ENCODE measurements at places on chromosomes 1 and 21.

DNA sequence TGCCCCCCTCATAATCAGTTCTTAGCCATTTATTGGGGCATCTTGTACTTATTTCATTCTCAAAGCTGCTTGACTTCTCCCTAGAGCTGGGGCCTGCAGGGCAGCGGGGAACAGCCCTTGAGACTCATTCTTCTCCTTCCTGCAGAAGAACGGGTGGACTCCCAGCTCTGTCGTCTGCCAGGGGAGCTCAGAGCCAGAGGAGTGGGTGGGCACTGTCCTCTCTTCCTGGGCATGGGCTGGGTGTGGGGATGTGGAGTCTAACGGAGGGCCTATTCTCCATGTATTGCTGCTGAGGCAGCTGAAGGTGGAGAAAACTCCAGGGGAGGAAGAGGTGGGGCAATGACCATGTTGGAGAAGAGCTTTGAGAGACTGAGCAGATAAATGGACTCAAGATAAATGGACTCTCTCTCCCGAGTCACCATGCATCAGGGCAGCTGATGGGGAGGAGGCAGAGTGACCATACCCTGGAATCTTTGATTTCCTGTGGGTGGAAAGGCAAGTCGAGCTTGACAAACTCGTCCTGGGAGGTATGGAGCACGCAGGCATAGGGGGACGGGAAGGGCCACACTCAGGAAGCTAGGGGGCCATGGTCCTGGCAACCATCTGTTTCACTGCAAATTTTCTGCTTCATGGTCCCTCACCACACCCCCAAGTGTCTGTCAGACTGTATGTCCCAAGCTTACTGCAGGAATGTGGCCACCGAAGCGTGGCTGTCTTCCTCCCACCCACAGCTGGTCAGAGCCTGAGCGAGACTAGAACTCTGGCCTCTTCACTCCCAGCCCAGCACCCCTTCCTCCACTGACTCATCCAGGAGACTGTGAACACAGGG lies 56.9 kb upstream of the ATP2B4 start:
- DNase-seq, result no peak

- no peak for DNase-seq
Measured at GRCh38 chr1:216830424-216831210, 107.4 kb upstream of the ESRRG start.

GRCh38 chr1:119159966-119160365 lies 19.5 kb upstream of the WARS2 start:
- no peak for DNase-seq

DNA sequence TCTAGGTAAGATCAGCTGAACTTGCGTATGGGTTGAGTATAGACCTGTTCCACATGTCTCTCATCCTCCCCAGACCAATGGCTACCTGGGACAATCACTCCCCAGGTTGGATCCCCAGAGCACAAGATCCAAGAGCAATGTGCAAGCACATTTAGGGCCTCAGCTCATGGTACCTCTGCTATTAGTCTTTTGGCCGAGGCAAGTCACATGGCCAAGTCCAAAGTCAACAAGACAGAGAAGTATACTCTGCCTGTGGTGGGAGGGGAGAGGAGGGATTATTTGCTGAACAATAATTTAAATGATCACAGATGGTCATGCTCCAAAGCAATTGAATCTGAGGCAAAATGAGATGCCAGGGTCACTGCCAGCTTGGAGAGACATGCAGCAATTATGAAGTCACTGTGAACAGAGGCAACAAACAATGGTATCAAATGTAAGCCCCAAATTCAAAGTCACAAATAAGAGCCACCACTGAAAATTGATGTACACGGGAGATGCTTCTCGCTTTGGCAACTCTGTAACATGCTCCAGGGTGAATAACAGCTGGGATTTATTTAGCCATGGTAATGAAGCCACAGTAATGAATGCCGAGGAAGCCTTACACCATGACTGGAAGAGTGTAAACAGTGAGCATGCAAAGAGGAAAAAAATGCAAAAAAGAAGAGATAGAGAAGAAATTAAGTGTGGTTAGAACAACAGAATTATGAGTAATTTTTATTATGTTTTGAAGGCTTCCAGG lies 149.1 kb downstream of the ZNF281 start:
- no peak for DNase-seq

All from NCI-H1436 (cell line).